ENCODE measurements at places on chromosomes 5 and 9.

- no peak for DNase-seq
Observed at GRCh38 chr9:115261656-115262081, 143.7 kb upstream of the TNC start.

- no peak for DNase-seq
Observed at GRCh38 chr5:78360674-78360923, 182 bp downstream of the SCAMP1 start.

GRCh38 chr5:42749020-42749419, 7.6 kb upstream of the CCDC152 start:
- no peak for DNase-seq

- DNase-seq = no peak
Observed at GRCh38 chr9:96554326-96554725, 65.3 kb downstream of the CDC14B start.

- no peak for DNase-seq
Observed at GRCh38 chr5:66511491-66511890, 84.7 kb upstream of the MAST4 start.

GRCh38 chr9:76464706-76465105, 5.7 kb downstream of the GCNT1 start:
- DNase-seq = no peak
